ENCODE measurements at places on chromosomes 6 and 20. TPM values are rescaled to one million over a fixed set of nuclear protein-coding genes. Genes with fewer than 3 reads are reported as not detected.

Gene SRF
- 7.1 TPM for total RNA-seq

Gene LIN28B
- not detected for total RNA-seq

Gene KATNA1
- 8.3 TPM for total RNA-seq

Gene PXDC1
- total RNA-seq: 24.1 TPM

Gene DCDC2
- 13.0 TPM for total RNA-seq

Gene GNRH2
- not detected for total RNA-seq

Gene MEI4
- 0.42 TPM for total RNA-seq

Gene BPIFA1
- total RNA-seq: not detected

Gene SLC4A11
- total RNA-seq: under 0.01 TPM

Gene ASIP
- total RNA-seq: not detected

Gene GPLD1
- total RNA-seq: 62.0 TPM

Gene SIRPA
- total RNA-seq: 29.6 TPM

Gene QRSL1
- total RNA-seq: 7.4 TPM

Gene TP53TG5
- total RNA-seq: not detected

Gene WFDC12
- not detected for total RNA-seq

Gene REV3L
- 12.4 TPM for total RNA-seq

Gene ABCF1
- total RNA-seq: 20.4 TPM

Gene KIAA1755
- 0.09 TPM for total RNA-seq

Gene SLC17A2
- 43.3 TPM for total RNA-seq

Gene PAX1
- not detected for total RNA-seq

Gene FAM83C
- not detected for total RNA-seq

Gene ARMC12
- total RNA-seq: 0.42 TPM

Gene LY6G5B
- 5.9 TPM for total RNA-seq

Gene C6orf118
- total RNA-seq: not detected

Gene ULBP1
- 0.05 TPM for total RNA-seq

Gene STMND1
- total RNA-seq: not detected

Gene HLA-DRB1
- 37.0 TPM for total RNA-seq

Gene HLA-DMB
- 13.1 TPM for total RNA-seq

Gene TLDC2
- total RNA-seq: 0.33 TPM

Gene XKR7
- total RNA-seq: under 0.01 TPM

Gene DEFB132
- total RNA-seq: 0.08 TPM

Gene TREML1
- 4.5 TPM for total RNA-seq

Gene TAGAP
- 2.0 TPM for total RNA-seq

Gene LAMA2
- 3.1 TPM for total RNA-seq

Gene FNDC11
- total RNA-seq: not detected

Gene HLA-A
- 191 TPM for total RNA-seq

Gene SLC35D3
- 0.56 TPM for total RNA-seq

Gene CLDN20
- not detected for total RNA-seq

Gene LPA
- total RNA-seq: 34.7 TPM

Gene TMEM74B
- total RNA-seq: 0.42 TPM

Gene GOPC
- total RNA-seq: 17.8 TPM

Gene AGPAT4
- 0.92 TPM for total RNA-seq

Gene NR2E1
- total RNA-seq: not detected

Gene CALHM6
- 2.0 TPM for total RNA-seq

Gene TAP2
- 7.7 TPM for total RNA-seq

Gene TNFRSF6B
- 0.09 TPM for total RNA-seq

Gene ENPP3
- total RNA-seq: 0.75 TPM

Gene KHDRBS2
- 0.08 TPM for total RNA-seq

Gene MCHR2
- total RNA-seq: not detected

Gene SHLD1
- total RNA-seq: 5.0 TPM

Gene CUL7
- total RNA-seq: 10.3 TPM

Gene WFDC10B
- not detected for total RNA-seq

Gene DDO
- total RNA-seq: 4.9 TPM

Gene EFHC1
- total RNA-seq: 3.7 TPM

Gene MMUT
- 46.2 TPM for total RNA-seq

Gene SS18L1
- 24.3 TPM for total RNA-seq
